ENCODE measurements at places on chromosomes 5 and 9. TPM values are rescaled to one million over a fixed set of nuclear protein-coding genes. Genes with fewer than 3 reads are reported as not detected.

- no peaks in the 10 kb centered on the region for H3K27me3 ChIP-seq
- H3K4me3 ChIP-seq, result peak overlapping the region; percentile 56
- peak overlapping the region; percentile 86 for H3K27ac ChIP-seq
- H3K36me3 ChIP-seq, result peaks cover 69% of the 10 kb centered on the region
- no peak for DNase-seq
Measured at GRCh38 chr9:136403915-136404800, 4.2 kb upstream of the SNAPC4 start.

- peaks cover 21% of the 10 kb centered on the region for H3K27me3 ChIP-seq
- no peak overlapping the region for H3K4me3 ChIP-seq
- no peaks in the 10 kb centered on the region for H3K36me3 ChIP-seq
- no peak for DNase-seq
Measured at GRCh38 chr5:159936686-159937329, 20.5 kb downstream of the ADRA1B start.

- H3K4me1 ChIP-seq, result peaks cover 16% of the 10 kb centered on the region
- H3K36me3 ChIP-seq, result peaks cover 7% of the 10 kb centered on the region
- DNase-seq, result no peak
- peak overlapping the region; percentile 2 for H3K27ac ChIP-seq
- no peak overlapping the region for H3K4me3 ChIP-seq
Measured at GRCh38 chr5:154776167-154776566, 21.0 kb downstream of the LARP1 start.

CSNK1G3 gene
- total RNA-seq, result 38.2 TPM

NR2F1 gene
- not detected for total RNA-seq

RASGEF1C gene
- not detected for total RNA-seq

RFESD gene
- 0.94 TPM for total RNA-seq

- DNase-seq, result no peak
- no peaks in the 10 kb centered on the region for H3K36me3 ChIP-seq
- no peaks in the 10 kb centered on the region for H3K27me3 ChIP-seq
- H3K4me1 ChIP-seq, result peaks cover 12% of the 10 kb centered on the region
Measured at GRCh38 chr9:113313261-113313660, 10.1 kb upstream of the RNF183 start.

DNA sequence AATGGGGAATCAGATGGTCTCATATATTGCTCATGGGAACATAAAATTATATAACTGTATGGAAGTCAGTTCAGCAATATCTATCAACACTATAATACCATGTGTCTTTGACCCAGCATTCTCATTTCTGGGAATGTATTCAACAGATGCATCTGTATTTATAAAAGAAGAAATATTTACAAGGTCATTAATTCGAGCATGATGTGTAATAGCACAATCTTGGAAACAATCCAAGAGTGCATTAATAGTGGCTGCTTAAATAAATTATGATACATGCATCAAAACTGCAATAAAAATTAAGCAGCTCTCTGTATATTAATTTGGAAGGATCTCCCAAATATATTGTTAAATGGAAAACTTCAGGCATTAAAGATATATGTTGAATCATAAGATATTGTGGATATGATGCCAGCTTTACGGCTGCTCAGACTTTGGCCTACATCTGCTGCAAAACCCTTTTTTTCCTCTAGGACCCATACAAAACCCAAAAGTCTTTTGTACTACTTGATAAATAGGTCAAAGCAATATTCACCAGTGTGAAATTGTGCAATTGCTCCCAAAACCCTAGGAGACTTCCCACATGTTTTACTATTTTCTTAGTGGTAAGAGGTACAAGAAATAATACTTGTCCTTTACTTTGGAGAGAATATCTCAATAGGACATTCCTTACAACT is 45.3 kb upstream of the ISOC1 start:
- no peak overlapping the region for H3K27ac ChIP-seq
- DNase-seq, result no peak
- H3K27me3 ChIP-seq, result no peaks in the 10 kb centered on the region
- H3K4me1 ChIP-seq, result no peaks in the 10 kb centered on the region
- H3K4me3 ChIP-seq, result no peak overlapping the region
- no peaks in the 10 kb centered on the region for H3K36me3 ChIP-seq

- peaks cover 10% of the 10 kb centered on the region for H3K4me1 ChIP-seq
- H3K27ac ChIP-seq, result no peak overlapping the region
- peaks cover 3% of the 10 kb centered on the region for H3K36me3 ChIP-seq
- H3K27me3 ChIP-seq, result peaks cover 85% of the 10 kb centered on the region
Measured at GRCh38 chr9:77016526-77017504, 2.6 kb upstream of the FOXB2 start.

GRCh38 chr9:130024597-130024994 is 18.4 kb downstream of the FNBP1 start:
- peak overlapping the region; percentile 44 for H3K27ac ChIP-seq
- H3K4me1 ChIP-seq, result peaks cover 84% of the 10 kb centered on the region
- no peak for DNase-seq

KIF24 gene
- total RNA-seq, result 4.8 TPM

PAEP gene
- not detected for total RNA-seq

DNA sequence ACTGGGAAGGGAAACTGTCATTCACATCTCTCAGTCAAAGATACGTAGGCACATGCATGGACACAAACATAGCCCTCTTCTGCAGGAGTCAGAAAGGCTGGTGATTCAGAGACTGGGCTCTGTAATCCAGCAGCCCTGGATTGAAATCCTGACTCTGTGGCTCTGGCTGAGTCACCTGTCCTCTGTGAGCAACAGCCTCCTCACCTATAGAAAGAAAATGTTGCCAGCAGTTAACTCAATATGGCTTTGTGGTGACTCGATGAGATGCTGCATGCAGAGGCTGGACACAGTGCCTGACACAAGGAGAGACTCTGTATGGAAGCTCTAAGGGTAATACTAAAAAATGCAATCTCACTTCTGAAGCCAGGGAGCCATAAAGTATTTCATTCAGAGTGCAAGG is 23.9 kb upstream of the CDKN2AIPNL start:
- no peaks in the 10 kb centered on the region for H3K27me3 ChIP-seq
- H3K4me1 ChIP-seq, result peaks cover 19% of the 10 kb centered on the region
- DNase-seq, result no peak
- no peaks in the 10 kb centered on the region for H3K36me3 ChIP-seq

DNA sequence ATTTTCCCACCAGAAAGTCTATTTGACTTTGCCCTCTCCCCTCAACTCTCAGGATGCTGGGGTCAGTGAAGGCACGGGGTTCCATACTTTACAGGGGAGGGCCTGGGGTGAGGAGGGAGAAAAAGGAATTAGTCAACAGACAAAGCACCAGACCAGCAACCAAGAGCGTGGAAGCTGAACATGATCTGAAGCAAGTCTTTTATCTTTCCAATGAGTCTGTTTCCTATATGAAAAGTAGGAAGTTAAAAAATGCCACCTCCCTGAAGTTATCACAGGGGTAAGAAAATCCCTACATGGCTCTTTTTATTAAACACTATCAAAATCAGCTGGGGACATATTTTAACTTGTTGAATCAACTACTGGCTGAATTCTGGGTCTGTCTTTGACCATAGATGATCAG is 337.0 kb downstream of the TRPM3 start:
- no peaks in the 10 kb centered on the region for H3K36me3 ChIP-seq
- no peaks in the 10 kb centered on the region for H3K27me3 ChIP-seq
- no peak for DNase-seq
- no peak overlapping the region for H3K4me3 ChIP-seq

SMC5 gene
- total RNA-seq, result 51.0 TPM

DNA sequence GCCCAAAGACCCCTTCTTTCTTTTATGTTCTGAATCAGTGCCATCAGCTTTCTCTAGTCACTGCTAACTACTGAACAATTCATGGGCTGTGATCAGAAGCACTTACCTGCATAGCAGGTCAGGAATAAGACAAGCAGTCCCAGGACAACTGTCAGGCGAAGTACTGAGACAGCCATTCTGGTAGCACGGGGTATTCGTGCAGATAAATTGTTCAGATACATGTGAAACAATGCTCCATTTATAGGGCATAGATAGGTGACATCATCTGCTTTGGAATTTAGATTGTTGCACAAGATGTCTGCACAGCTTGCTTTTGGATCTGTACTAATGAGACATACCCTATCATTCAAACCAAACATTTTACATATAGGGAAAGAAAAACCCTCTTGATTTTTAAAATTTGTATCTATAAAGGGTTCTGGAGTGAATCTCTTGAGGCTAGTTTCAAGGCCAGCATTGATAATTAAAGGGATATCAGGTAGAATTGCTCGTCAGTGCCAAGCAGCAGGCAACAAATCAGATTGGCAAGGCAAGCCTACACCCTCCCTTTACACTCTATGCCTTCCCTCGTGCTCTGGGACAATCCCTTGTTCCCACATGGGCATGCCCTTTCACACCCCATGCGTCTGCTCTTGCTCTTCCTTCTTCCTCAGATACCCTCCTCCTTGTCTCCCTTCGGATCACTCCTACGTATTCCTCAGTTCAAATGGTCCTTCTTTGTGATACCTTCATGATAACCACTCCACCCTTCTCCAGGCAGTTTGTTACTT is at the start of gene C5orf46:
Gene C5orf46 (minus strand): TSS at position 213 of the 770 bp plus-strand sequence. CDS start 37 bp downstream, at position 176.
- H3K4me1 ChIP-seq, result no peaks in the 10 kb centered on the region
- no peak for DNase-seq
- no peaks in the 10 kb centered on the region for H3K27me3 ChIP-seq

- peaks cover 2% of the 10 kb centered on the region for H3K27me3 ChIP-seq
- no peak for DNase-seq
- no peaks in the 10 kb centered on the region for H3K4me1 ChIP-seq
- H3K4me3 ChIP-seq, result no peak overlapping the region
- H3K36me3 ChIP-seq, result no peaks in the 10 kb centered on the region
- H3K27ac ChIP-seq, result no peak overlapping the region
Measured at GRCh38 chr5:172568308-172568910, 72.7 kb upstream of the NEURL1B start.

NKD2 gene
- total RNA-seq, result 14.4 TPM

GRCh38 chr5:65190328-65191053 is 291.2 kb downstream of the ADAMTS6 start:
- DNase-seq, result no peak
- H3K4me1 ChIP-seq, result peaks cover 8% of the 10 kb centered on the region
- H3K4me3 ChIP-seq, result no peak overlapping the region
- H3K36me3 ChIP-seq, result no peaks in the 10 kb centered on the region
- peak overlapping the region; percentile 23 for H3K27ac ChIP-seq

- no peak overlapping the region for H3K27ac ChIP-seq
- H3K36me3 ChIP-seq, result no peaks in the 10 kb centered on the region
- peaks cover 9% of the 10 kb centered on the region for H3K27me3 ChIP-seq
- H3K4me3 ChIP-seq, result no peak overlapping the region
Measured at GRCh38 chr5:135215617-135216470, 181.8 kb upstream of the PITX1 start.

TSSK1B gene
- not detected for total RNA-seq

ORM1 gene
- total RNA-seq, result not detected

DAB2 gene
- not detected for total RNA-seq

DNA sequence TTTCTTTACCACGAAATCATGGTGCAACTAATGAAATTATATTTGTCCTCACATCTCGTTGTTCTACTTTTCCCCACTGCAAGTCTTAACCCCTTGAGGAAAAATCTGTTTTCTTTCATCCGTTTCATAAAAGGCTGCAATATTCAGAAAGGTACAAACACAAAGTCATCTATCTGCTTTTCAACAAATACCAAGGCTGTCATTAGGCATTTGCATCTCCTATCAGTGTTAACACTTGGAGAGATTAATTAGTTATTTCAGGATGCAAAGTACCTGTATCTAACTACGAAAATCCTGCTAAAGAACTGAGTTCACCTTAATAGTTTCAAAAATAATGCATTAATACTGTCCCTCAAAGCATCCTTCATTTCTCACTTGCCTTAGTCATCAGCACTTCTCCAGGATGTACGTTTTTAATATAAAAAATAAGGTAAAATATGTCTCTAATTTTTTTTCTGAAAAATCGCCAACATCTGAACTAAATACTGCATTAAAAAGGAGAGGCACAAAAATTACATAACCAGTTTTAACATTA is 1.8 kb downstream of the ARRDC3 start:
- peak overlapping the region; percentile 100 for H3K27ac ChIP-seq
- no peak for DNase-seq
- no peaks in the 10 kb centered on the region for H3K27me3 ChIP-seq
- peaks cover 33% of the 10 kb centered on the region for H3K4me1 ChIP-seq

- H3K4me3 ChIP-seq, result no peak overlapping the region
- H3K4me1 ChIP-seq, result peaks cover 3% of the 10 kb centered on the region
- H3K27me3 ChIP-seq, result no peaks in the 10 kb centered on the region
- H3K36me3 ChIP-seq, result no peaks in the 10 kb centered on the region
- DNase-seq, result no peak
Measured at GRCh38 chr5:86175224-86175623, 442.5 kb upstream of the COX7C start.

INSYN2B gene
- not detected for total RNA-seq

DNA sequence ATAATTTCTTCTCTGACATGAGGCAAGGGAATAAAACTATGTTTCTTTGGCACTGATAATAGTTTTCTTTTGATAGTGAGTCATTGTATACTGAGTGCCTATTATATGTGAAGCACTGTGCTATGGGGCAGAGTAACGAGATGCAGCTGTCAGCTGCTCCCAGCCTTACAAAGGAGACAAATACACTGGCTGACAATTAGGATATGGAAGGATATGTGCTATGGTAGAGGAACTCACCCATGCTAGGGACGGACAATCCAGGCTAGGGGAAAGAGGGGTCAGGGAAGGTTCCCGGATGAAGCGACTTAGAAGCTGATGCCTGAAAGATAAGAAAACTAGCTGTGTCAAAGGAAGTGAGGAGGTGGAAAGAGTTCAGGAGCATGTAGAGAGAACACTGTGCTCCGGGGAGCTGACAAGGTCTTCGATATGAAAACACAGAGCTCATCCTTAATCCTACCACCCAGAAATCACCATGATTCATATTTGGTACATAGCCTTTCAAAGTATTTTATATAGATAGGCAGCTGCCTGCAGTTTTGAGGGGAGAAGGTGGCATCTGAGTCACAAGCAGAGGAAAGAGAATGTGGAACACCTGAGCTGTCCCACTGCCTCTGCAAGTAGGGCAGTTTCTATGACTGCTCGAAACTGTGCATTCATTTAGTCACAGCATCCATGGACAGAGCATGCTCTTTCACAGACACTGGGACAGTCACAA is 12.1 kb downstream of the BSPRY start:
- peak overlapping the region; percentile 26 for H3K27ac ChIP-seq
- H3K4me1 ChIP-seq, result peaks cover 14% of the 10 kb centered on the region

- no peaks in the 10 kb centered on the region for H3K36me3 ChIP-seq
- no peak overlapping the region for H3K27ac ChIP-seq
- peaks cover 9% of the 10 kb centered on the region for H3K4me1 ChIP-seq
- H3K27me3 ChIP-seq, result no peaks in the 10 kb centered on the region
- no peak for DNase-seq
Measured at GRCh38 chr9:112841261-112841660, 49.4 kb downstream of the SLC46A2 start.

All from activated T-helper 2 cell treated with anti-CD3 and anti-CD28 coated beads, Interferon-gamma antibody, Interleukin-2, Interleukin-4, amounts not matched to agents 10 μg/mL and 5 μg/mL and 100 μg/mL, durations not matched to agents 14 hours and 24 hours and 36 hours (primary cell).